ENCODE measurements at places on chromosomes 12 and 14.
A peak's percentile ranks its signal among the peaks of the same experiment; 100 is the strongest.

DNA sequence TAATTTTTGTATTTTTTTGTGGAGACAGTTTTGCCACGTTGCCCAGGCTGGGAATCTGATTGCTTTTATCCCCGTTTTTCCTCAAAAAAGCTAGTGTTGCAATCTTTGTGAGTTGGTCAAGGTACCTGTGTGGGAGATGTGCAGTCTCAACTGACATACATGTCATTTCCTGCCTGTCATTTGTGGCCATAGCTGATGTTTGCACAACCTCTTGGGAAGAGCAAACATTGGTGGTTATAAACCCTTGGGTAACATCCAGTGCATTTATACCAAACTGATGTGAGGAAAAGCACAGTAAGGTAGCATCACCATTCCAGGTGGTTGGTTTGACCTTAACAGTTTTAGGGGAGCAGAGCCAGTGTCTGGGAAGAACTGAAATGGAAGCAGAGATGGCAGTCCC is 54.7 kb downstream of the ATG14 start:
- DNase-seq: no peak

GRCh38 chr14:96380735-96381134 is 11.2 kb upstream of the AK7 start:
- DNase-seq: no peak

DNA sequence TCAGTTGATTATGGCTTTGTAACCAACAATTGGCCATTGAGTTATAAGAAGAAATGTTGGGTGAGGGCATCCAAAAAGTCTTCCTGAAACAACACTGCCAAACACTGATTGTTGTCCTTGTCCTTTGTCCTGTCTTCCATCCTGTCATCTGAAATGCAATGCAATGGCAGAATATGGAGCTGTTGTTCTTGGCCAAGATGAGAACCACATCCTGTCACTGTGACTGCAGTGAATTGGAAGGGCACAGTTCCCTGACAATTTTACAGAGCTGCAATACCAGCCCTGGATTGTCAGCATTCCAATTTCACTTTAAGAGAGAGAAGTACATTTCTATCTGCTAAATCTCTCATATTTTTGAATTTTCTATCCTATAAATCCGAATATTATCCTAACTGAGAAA is 613.3 kb downstream of the FLRT2 start:
- DNase-seq: no peak

DNA sequence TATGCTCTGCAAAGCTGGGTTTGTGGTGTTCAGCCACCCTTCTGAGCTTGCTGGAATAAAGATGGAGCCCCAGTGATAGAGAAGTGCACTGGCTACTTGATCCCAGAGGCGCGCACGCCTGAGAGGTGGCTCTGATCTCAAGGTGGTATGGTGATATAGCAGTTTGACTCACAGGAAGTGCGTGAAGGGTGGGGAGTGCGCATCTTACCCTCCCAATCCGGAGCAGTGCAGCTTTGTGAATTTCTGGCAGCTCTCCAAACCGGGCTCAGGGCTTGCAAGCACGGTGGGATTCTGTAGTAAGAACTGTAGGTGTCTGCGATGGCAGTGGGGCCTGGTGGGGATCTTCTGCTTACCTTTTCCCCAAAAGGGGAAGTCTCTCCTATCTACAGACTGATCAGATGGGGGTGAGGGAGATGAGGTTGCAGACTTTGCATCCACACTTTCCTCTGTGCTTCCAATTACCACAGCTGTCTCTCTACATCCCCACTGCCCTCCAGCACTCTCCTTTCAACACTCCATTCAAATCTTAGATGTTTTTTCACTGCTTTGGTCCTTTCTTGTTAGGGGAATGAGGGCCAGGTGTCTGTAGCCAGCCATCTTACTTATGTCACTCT is 197.4 kb upstream of the SLC38A2 start:
- DNase-seq: no peak

- DNase-seq: peak; percentile 49
These were observed 1004.4 kb downstream of the AACS start for GRCh38 chr12:126069549-126070165.

DNA sequence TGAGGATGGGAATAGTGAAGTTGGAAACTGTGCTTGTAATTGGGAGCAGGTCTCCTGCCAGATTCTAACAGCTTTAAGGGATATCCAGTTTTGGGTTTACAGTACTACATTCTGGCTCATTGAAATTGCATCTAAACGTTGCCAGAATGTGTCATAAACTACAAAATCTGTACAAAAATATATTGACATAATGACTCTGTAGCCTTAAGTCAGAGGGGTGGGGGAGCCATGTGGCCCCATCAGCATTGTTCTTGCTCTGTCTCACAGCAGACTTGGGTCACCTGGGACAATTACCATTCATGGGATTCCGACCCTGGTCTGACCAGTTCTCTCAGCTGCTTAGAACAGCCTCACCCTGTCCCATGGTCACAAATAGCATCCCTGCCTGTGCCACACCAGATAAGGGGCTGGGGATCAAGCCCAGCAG is 43.3 kb upstream of the MED13L start:
- DNase-seq: no peak

- DNase-seq: peak; percentile 87
These were observed 45.6 kb upstream of the RIMBP2 start for GRCh38 chr12:130761537-130762318.

DNA sequence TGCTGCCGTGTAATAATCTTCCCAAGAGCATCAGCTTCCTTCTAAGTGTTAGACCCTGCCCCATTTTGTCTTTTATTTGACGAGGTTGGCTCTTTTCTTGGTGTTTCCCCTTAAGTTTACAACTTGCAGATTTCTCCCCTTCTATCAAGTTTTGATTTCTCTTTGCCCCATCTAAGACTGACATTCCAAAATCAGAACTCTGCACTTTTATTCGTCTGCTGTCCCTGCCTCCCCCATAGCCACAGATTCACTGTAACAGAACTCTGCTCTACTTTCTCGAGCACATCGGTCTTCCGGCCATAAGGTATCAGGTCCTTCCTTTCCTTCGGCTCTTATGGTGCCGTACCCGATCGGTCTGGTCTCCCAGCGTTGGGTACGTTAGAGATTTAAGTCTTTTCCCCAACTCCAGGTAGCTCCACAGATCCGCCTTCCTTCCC is 563 bp downstream of the DCP1B start:
- no peak for DNase-seq

- no peak for DNase-seq
These were observed 290.3 kb downstream of the NAV3 start for GRCh38 chr12:78120866-78121560.

DNA sequence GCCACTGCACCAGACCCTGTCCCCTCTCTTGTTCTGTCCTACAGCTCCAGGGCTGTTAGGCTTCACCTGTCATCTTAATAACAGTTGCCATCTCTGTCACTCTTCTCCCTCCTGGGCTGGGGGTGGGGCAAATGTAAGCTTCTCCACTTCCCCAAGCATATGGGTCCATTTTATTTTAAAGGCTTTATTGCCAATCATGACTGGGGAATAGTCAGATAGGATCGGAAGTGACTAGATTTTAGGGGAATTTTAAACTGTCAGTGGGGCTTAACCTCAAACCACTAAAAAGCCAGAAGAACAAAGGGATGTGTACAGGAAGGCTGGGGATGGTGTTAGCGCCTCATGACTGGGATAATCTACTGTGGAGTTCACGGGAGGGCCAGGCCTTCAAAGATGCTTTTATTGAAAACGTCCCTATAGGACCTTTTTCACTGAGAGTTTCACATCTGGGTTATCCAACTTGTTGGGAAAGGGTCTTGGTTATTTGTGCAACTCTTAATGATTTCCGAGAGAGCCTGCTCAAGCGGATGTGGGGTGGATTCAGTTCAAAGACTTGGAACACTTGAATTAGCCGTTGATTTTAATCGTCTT is 41.6 kb downstream of the CHST11 start:
- no peak for DNase-seq

GRCh38 chr12:124459852-124460645 is 107.4 kb downstream of the NCOR2 start:
- DNase-seq: no peak

DNA sequence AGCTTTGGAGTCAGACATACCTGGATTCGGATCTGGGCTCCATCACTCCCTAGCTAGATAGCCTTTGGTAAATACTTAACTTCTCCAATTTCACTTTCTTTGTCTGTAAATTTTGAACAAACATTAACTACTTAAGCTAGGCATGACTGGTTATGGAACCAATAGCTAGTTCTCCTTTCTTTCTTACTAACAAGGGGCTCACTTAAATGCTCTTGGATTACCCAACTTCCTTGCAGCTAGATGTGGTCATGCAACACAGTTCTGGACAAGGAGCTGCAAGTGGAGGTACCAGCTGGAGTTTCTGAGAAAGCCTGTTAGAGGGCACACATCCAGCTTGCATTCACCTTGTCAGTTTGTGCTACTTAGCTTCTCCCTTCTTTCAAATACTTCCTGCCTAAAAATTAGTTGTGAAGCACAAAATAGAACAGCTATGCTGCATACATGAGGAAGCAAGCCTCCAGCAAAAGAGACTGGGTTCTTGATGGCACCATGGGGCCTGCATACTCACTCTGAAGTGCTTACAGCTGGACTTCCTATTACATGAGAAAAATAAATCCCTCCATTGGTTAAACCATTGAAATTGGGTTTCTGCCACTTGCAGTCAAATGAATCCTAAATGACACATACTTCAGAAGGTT is 210.1 kb upstream of the EEA1 start:
- no peak for DNase-seq

GRCh38 chr14:94796278-94796677 is 26.4 kb upstream of the GSC start:
- DNase-seq: no peak

DNA sequence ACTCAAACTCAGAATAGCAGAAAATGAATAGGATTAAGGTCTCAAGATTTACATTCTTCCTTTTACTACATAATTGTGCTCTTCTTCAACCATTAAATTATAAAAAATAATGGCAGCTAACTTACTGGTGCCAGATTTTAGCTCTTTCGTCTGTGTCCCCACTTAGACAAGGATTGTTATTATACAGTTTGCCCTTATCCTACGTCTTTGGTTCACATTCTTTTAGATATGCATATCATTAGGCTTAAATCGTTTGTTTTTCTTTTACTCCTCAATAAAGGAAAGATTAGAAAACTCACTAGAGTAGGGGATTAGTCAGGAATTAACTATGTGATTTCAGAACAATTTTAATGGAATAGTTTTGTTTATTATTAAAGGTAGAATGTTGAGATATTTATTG is 129.6 kb upstream of the GARIN2 start:
- no peak for DNase-seq

DNA sequence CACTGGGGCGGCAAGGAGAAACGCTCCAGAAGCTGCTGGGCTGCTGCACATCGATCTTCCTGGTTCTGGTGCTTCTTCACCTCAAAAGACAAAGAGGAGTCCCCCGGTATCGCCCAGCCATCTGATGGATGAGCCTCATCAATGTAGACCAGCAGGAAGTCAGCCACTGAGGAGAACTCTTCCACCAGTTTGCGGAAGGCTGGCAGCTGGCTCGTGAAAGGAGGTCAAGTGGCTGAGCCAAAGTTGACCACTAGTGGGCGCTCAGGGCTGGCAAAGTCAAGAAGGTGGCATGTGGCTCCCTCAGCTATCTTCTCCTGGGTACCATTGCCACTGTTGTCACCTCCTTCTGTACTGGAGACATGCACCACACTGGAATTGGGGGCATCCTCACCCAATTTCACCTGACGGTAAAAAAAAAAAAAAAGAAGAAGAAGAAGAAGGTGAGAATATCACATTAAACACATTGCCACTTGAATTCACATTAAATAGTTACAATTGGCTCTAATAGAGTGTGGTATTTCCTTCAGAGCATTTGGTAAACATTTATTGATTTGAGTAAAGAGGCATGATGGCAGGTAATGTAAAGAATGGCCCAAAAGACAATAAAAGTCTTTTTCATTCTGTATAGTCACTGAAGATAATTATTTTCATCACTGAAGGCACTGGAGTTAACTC is 8.3 kb downstream of the DIO2 start:
- DNase-seq: no peak

DNA sequence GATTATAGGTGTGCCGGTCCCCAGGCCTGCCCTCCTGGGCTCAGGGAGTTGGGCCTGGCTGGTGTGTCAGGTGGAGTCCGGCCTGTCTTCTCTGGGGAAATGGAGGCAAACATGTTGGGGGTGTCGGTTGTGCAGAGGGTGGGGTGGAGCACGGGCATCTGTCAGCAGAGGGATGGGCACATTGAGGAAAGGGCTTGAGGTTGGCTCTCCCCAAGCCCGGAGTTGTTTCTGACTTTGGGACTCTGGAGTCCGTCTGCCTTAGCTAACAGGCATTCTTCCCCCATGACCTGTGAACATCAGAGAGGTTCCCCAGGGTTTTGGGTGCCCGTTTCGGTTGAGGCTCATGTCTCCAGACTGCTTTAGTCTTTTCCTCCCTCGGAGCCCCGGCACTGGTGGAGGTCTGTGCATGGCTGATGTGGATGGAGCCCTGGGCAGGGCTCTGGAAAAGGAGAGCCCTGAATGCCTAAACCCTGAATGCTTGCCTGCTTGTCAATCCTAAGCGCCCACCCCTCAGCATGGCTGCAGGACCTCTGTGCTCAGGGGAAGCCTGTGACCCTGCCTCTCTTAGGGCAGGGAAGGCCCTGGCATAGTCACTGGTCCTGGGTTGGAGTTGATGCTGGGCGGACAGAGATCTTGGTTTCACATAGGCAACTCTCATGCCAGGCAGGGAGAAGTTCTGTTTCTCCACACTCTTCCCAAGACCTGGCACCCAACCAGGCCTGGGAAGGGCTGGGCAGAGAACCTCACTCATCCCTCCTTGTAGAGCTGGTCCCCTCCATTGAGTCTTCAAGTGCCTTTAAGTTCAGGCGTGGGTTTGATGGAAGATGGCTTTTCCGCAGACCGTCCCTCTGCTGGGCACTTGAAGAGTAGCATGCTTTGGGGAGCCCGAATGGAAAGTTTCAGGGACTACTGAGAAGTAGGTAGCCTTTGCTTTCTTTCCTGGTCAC is 12.9 kb downstream of the NYNRIN start:
- DNase-seq: peak; percentile 36

GRCh38 chr14:93431036-93431670 is 414 bp downstream of the UNC79 start:
- DNase-seq: peak; percentile 94
